Endodermal cell (in vitro differentiated cells): ENCODE measurements at places on chromosomes 11 and 22. TPM values are rescaled to one million over a fixed set of nuclear protein-coding genes. Genes with fewer than 3 reads are reported as not detected.

EIF3L gene
- total RNA-seq = 453 to 502 TPM (median 469 TPM) in 3 replicates

XRRA1 gene
- total RNA-seq = 9.0 to 18.2 TPM (median 15.3 TPM) in 3 replicates

TMEM151A gene
- total RNA-seq = not detected in 3 replicates

MRGPRX4 gene
- total RNA-seq = not detected in 3 replicates

SLC22A12 gene
- not detected in 2 replicates for total RNA-seq

GRCh38 chr22:49967706-49968208 is 7.2 kb downstream of the PIM3 start:
- H3K4me1 ChIP-seq = peaks cover 3% of the 10 kb centered on the region
- H3K27me3 ChIP-seq = peaks cover 32% of the 10 kb centered on the region
- no peak overlapping the region for H3K27ac ChIP-seq
- no peak overlapping the region for H3K4me3 ChIP-seq
- peak; percentile 48 for DNase-seq

GRCh38 chr11:71572811-71573210 is 7.4 kb downstream of the KRTAP5-10 start:
- no peak overlapping the region for H3K27ac ChIP-seq
- no peak overlapping the region for H3K4me3 ChIP-seq
- no peaks in the 10 kb centered on the region for H3K4me1 ChIP-seq
- no peaks in the 10 kb centered on the region for H3K36me3 ChIP-seq

GRCh38 chr11:22304337-22304961 is 33.7 kb upstream of the SLC17A6 start:
- H3K36me3 ChIP-seq = no peaks in the 10 kb centered on the region
- no peaks in the 10 kb centered on the region for H3K4me1 ChIP-seq
- no peak overlapping the region for H3K27ac ChIP-seq
- no peak for DNase-seq

C11orf42 gene
- total RNA-seq = not detected in 3 replicates

- no peak overlapping the region for H3K4me3 ChIP-seq
- H3K27me3 ChIP-seq = no peaks in the 10 kb centered on the region
- H3K36me3 ChIP-seq = no peaks in the 10 kb centered on the region
- no peak overlapping the region for H3K27ac ChIP-seq
Measured at GRCh38 chr22:36191106-36191836, 10.3 kb downstream of the APOL4 start.

DNA sequence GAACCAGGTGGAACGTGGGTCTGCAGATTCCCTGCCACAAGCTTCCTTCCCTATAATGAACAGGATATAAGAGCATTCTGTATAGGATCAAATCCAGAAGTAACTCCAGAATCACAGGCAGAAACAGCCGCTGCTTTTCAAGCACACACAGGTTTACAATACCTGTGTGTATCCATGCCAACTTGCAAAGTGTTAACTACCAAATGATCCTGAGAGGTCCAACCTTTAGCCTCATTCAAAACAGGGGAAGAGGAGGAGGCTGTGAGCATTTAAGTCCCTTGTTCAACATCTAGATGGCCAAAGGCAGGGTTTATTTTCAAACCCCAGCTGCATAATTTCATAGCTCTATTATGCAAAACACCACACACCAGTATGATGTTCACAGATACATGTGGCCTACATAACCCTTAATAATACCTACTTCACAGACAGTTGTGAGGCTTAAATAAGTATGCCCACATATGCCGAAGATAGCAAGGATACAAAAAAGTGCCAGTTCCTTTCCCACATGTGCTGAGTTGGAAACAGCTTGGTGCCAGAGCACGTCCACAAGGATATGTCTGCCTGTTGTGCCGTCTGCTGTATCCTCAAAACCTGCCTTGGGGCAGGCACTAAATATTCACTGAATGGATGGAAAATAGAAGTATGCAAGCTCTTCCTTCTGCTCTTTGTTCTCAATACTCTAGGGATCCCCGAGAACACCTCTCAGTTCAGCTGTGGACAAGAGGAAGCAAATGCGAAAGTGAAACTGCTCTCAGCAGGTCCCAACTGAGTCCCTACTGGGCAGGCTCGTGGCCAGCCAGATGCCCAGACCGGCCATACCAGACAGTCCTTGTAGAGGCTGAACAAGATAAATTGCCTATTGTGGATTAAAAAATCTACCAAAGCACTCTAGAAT is 66.8 kb downstream of the LARGE1 start:
- H3K27me3 ChIP-seq = peaks cover 99% of the 10 kb centered on the region
- H3K4me1 ChIP-seq = no peaks in the 10 kb centered on the region
- H3K36me3 ChIP-seq = no peaks in the 10 kb centered on the region
- DNase-seq = no peak

DNA sequence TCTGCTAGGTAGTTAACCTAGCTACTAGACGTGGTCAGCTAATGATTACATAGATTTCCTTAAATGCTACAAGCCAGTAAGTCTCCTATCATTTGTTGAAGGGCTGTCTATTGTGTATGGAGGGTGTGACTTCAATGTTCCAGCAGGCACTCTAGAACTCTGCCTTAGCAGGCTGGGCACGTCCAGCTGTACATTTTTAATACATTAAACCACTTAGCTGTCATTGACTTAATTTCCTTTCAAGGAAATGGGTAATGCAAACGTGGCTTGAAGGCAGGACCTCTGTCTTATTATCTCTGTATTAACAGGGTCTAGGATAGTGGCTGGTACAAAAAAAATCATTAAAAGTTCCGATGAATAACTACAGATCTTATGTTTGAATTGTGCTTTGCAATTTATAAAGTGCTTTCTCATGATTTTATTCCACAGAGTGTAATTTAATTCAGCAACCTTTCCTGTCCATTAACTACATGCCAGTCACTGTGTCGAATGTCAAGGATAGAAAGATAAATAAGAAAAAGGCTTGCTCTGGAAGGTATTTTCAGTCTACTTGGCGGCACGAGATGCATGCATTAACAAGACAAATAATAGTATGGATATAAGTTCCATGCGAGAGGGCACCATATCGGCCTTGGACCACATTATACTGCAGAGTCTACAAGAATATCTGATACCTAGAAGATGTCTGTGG is 60.3 kb downstream of the APOL3 start:
- no peaks in the 10 kb centered on the region for H3K36me3 ChIP-seq
- no peaks in the 10 kb centered on the region for H3K4me1 ChIP-seq
- H3K27ac ChIP-seq = no peak overlapping the region
- no peak for DNase-seq

PTPN5 gene
- total RNA-seq = 23.0 and 27.6 TPM in 2 replicates
